ENCODE measurements at places on chromosomes 7 and 10.

GRCh38 chr7:16546921-16547505 lies 20.4 kb downstream of the LRRC72 start:
- DNase-seq, result no peak

DNA sequence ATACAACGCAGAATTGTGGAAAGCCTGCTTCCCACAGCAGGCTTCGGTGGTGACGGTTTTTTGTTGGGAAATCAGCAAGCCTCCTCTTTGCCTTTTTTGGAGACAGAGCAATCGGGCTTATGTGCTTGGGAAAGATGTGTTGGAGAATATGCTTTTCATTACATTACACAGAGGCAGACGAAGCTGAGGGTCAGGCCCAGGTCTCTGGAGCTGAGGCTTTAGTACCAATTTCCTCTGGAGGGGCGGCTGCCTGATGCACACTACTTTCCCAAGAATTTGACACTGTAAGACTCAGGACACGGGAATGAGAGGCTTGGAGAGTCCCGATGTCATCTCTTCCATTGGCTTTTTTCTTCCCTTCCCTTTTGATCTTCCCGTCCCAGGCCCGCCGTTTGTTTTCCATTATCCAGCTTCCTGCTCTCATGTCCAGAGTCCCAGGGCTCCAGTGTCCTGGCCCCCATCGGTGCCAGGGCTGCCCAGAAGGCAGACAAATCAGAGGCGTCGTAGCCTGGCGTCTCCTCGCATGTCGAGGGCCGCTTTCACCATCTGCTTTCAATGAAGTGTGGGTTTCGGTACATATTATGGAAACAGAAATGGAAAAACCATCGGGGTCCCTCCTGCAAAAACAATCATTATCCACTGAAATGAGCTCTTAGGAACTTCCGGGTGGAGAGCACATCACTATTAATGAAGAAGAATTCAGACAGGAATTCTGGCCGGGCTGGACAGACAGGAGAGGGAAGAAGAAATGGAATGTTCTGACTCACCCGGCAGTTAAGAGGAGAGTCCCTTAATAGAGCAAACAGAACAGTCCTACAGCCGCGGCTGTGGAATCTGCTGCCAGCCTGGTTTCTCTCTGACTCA lies 123.0 kb upstream of the JCAD start:
- peak; percentile 25 for DNase-seq

- DNase-seq, result no peak
These were observed 66.6 kb downstream of the ALOX5 start for GRCh38 chr10:45440511-45441062.

GRCh38 chr10:80480852-80481251 lies 26.7 kb downstream of the TSPAN14 start:
- DNase-seq, result no peak

DNA sequence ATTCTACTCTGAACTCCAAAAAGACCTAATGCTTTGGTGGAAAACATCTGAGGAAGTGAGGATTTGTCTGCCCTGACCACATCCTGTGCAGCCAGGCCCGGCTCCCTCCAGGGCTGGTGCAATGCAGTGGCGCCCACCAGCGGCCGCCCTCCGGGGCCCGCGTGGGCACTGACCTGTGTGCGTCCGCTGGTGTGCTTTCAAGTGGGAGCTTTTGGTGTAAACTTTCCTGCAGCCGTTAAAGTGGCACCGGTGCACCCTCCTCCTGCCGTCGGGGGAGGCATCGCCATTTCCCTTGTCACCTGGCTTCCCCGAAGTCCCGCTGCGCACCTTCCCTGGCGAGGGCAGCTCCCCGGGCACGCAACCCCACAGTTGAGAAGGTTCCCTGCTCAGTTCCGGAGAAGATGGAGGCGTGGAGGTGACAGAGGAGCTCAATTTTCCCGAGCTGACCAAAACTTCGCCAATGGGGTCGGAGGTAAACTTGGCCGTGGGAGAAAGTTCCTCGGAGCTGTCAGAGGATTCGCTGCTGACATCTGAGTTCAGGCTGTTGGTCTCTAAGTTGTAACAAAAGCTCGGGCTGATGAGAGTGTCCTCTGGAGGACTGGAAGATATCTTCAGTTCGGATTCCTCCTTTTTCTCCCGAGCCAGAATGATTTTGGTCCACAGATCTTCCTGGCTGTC lies 3.4 kb downstream of the KLF6 start:
- DNase-seq, result no peak

Data from LoVo (cell line).